ENCODE measurements at places on chromosomes 4 and X. TPM values are rescaled to one million over a fixed set of nuclear protein-coding genes. Genes with fewer than 3 reads are reported as not detected.

DNA sequence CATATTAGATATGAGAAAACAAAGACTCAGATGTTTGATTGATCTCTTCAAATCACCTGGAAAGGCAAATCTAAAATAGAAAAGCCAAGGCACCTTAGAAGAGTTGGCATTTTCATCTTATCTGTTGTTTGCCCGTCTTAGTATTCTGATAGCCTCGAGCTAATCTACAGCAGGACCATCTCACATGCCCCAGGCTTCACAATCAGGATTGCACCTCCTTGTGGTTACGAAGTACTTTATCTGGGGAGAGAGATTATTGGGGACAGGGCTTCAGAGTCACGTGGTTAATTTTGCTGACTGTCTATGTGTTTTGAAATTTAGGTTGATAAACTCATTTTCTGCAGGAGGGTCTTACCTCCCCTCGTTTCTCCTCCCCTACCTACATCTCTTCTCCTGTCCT, 313.1 kb upstream of the ANXA10 start:
- H3K4me3 ChIP-seq = no peak overlapping the region
- H3K36me3 ChIP-seq = no peaks in the 10 kb centered on the region
- no peaks in the 10 kb centered on the region for H3K4me1 ChIP-seq
- H3K27ac ChIP-seq = no peak overlapping the region
- H3K27me3 ChIP-seq = no peaks in the 10 kb centered on the region

Gene TBC1D9
- total RNA-seq = 14.4 TPM

GRCh38 chrX:15761564-15762191, 23.6 kb downstream of the CA5B start:
- no peaks in the 10 kb centered on the region for H3K4me1 ChIP-seq
- H3K36me3 ChIP-seq = no peaks in the 10 kb centered on the region
- H3K4me3 ChIP-seq = no peak overlapping the region
- H3K27me3 ChIP-seq = no peaks in the 10 kb centered on the region
- no peak overlapping the region for H3K27ac ChIP-seq

Gene ADRA2C
- 2.2 TPM for total RNA-seq

Gene PLAC8
- not detected for total RNA-seq

DNA sequence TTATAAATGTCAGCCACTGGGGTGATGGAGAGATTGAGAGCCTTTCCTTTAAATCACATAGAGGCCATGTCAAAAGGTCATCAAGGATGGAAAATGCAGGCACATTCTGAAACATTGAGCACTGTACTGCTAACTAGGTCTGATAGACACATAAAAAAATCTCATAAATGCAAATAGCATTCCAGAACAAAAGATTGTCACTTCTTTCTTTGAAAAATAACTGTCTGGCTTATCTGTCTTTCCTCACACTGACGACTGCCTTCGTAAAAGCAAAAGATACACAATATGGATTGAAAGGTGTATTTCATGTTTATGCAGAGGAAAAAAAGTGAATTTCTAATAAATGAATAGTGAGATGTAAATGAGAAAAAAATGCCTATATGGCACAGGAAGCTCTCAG, 59.9 kb downstream of the PABPC4L start:
- H3K4me3 ChIP-seq = no peak overlapping the region
- H3K27ac ChIP-seq = no peak overlapping the region
- no peaks in the 10 kb centered on the region for H3K4me1 ChIP-seq
- H3K27me3 ChIP-seq = no peaks in the 10 kb centered on the region

Gene PRKG2
- 4.6 TPM for total RNA-seq

- no peaks in the 10 kb centered on the region for H3K36me3 ChIP-seq
- peak; percentile 93 for DNase-seq
- H3K4me1 ChIP-seq = peaks cover 38% of the 10 kb centered on the region
- no peaks in the 10 kb centered on the region for H3K27me3 ChIP-seq
- H3K27ac ChIP-seq = peak overlapping the region; percentile 55
Observed at GRCh38 chr4:164926301-164926700, 49.3 kb downstream of the APELA start.

DNA sequence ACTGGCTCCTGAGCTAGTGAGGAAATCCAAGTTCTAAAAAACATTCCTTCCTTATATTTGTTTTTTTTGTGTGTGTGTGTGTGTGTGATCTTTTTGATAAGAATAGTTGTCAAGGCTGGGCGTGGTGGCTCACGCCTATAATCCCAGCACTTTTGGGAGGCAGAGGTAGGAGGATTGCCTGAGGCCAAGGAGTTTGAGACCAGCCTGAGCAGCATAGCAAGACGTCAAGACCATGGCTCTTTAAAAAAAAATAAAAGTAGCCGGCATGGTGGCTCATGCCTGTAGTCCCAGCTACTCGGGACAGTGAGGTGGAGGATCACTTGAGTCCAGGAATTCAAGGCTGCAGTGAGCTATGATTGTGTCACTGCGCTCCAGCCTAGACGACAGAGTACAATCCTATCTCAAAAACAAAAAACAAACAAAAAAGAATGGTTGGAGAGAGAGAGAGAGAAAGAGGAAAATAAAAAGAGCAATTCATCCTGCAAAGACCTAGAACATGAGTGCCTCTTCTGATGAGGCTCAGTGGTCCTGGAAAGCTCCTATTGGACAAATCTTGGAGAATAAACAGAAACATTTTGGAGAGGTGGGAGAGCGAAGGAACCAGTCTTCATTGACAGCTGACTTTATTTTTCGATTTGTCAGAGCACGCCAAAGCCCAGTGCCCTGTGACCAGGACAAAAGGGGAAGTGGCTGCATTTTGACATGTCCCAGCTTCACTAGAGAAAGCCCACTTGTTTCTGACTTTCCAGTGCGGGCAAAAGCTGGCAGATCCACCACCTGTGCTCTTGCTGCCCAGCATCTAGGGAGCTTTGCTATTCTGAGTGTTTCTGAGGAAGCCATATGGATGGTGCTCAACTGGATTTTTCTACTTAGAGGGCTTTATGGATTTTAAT, 244.7 kb downstream of the PALLD start:
- no peak overlapping the region for H3K4me3 ChIP-seq
- H3K36me3 ChIP-seq = no peaks in the 10 kb centered on the region
- no peak for DNase-seq
- H3K27ac ChIP-seq = no peak overlapping the region
- H3K4me1 ChIP-seq = no peaks in the 10 kb centered on the region
- H3K27me3 ChIP-seq = 0 out of 2 replicates have a peak, but pooled peaks cover 4% of the 10 kb centered on the region

DNA sequence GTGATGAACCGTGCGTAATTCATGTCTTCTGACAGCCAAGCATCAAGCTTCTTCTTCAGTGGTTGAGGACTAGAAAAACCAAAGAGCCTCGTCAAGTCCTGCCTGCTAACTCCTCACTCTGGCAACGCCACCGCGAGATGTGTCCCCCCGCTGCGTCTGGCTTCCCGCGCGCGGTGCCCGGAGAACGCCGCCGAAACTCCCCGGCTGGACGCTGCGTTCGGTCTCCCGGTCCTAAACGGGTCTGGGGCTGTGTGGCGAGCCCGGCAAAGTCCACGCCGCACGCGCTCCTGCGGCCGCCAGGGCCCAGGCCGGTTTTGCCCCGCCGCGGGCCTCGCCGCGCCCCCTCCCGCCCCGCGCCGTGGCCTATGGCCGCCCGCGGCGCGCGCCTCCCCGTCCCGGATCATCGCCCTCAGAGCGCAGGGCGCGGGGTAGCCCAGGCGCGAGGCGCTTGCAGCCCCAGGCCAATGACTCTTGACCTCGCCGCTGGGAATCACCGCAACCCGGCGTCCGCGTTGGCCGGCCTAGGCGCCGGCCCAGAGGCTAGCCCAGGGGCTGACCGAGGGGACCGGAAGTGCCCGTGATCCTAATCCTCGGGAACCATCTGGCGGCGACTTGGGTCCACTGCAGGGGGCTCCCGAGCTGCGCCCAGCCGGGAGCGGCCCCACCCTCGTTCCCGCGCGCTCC, at the start of gene AADAT:
Gene AADAT (minus strand): TSS at position 289 of the 684 bp plus-strand sequence. CDS start 266 bp downstream, at position 23.
- no peaks in the 10 kb centered on the region for H3K27me3 ChIP-seq
- peak within 1 kb of the TSS; percentile 10 for H3K27ac ChIP-seq
- H3K4me1 ChIP-seq = peaks cover 6% of the 10 kb centered on the region
- DNase-seq = peak; percentile 89
- no peaks in the 10 kb centered on the region for H3K36me3 ChIP-seq
- H3K4me3 ChIP-seq = peak within 1 kb of the TSS; percentile 77

GRCh38 chr4:17189401-17189720, 290.9 kb upstream of the LDB2 start:
- DNase-seq = peak; percentile 70
- H3K36me3 ChIP-seq = no peaks in the 10 kb centered on the region
- no peaks in the 10 kb centered on the region for H3K27me3 ChIP-seq
- H3K27ac ChIP-seq = no peak overlapping the region

Gene TCEAL8
- 97.7 TPM for total RNA-seq

Gene PHEX
- 0.65 TPM for total RNA-seq

Data from GM23248 (cell line).